Karpas-422 (cell line): ENCODE measurements at places on chromosomes 6 and 20. TPM values are rescaled to one million over a fixed set of nuclear protein-coding genes. Genes with fewer than 3 reads are reported as not detected.

DNA sequence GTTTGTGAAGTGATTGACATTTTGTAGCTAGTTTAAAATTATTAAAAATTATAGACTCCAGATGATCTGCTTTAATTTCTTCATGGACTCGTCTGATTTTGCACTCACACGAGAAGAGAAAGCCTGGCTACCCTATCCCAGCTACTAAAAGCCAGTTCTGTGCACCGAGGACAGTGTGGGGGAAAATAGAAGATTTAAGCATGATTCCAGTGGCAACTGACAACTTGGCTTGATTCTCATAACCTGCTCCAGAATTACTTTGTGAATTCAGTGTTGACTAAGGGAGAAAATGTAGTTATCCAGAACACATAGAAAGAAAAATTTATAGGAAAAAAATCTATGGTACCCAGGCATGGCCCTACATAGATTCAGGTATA, 88.7 kb downstream of the SNAP25 start:
- no peak overlapping the region for H3K27ac ChIP-seq
- H3K4me3 ChIP-seq = no peak overlapping the region
- DNase-seq = no peak
- no peaks in the 10 kb centered on the region for H3K4me1 ChIP-seq

DNA sequence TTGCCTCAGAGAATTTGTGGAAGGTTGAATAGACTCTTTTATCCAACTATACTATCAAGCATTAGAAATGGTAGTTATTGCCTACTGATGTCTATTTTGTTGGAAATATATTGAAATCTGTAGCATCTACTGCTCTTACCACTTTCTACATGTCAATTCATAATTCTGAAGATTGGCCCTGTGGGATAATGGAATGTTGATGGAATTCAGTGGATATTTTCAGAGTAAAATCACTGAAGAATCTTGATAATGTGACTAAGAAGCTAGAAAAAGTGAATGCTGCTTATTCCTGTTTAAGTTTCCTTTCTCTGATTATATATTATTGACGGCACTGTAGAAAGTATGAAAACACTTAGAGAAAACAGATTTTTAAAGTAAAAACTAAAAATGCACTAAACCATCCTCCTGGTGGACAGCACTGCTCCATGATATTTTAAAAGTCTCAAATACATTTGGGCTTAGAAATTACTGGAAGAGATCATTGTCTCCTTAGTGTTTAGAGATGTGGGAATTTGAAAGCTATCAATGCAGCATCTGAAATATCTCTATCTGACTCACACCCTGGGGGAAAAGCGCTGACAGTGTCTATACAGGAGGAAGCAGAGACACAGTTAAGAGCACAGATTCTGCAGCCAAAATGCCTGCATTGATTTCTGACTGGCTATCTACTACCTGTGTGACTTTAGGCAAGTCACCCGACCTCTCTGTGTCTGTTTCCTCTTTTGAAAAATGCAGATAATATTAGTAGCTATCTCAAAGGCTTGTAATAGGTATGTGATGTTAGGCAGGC, 37.9 kb upstream of the RCAN2 start:
- no peaks in the 10 kb centered on the region for H3K27me3 ChIP-seq
- no peaks in the 10 kb centered on the region for H3K36me3 ChIP-seq
- DNase-seq = no peak
- no peak overlapping the region for H3K4me3 ChIP-seq
- H3K27ac ChIP-seq = no peak overlapping the region

DNA sequence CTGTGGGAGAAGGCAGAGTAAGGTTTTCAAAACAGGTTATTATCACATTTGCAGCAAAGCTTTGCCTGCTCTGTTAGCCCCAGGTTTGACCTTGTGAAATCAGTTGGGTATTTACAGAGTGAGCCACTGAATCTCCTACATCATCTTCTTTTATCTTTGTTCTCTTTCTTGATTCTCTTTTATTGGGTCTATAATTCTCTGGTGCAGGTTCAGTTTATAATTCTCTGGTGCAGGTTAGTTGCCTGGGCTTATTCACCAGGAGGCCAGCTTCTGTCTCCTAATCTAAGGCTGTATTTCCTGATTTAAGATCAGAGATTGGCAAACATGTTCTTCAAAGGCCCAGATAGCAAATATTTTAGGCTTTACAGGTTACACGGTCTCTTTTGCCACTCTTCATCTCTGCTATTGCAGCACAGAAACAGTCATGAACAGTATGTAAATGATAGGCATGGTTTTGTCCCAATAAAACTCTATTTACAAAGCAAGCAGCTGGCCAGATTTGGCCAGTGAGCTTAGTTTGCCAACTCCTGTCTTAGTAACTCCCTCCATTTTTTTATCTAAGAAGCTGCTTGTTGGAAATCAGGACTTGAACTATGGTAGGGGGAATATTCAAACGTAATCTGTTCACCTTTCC, 205.0 kb upstream of the RIMS1 start:
- no peaks in the 10 kb centered on the region for H3K4me1 ChIP-seq
- no peaks in the 10 kb centered on the region for H3K27me3 ChIP-seq
- no peak for DNase-seq
- H3K36me3 ChIP-seq = no peaks in the 10 kb centered on the region
- H3K4me3 ChIP-seq = no peak overlapping the region

HMGCLL1 gene
- total RNA-seq = not detected in 2 replicates

ABT1 gene
- total RNA-seq = 22.7 and 23.7 TPM in 2 replicates
